K562 (cell line): ENCODE measurements at places on chromosomes 12 and 14. TPM values are rescaled to one million over a fixed set of nuclear protein-coding genes. Genes with fewer than 3 reads are reported as not detected.

- peak; percentile 31 for DNase-seq
Observed at GRCh38 chr14:103746701-103747100, 31.1 kb downstream of the ZFYVE21 start.

- no peak for DNase-seq
Observed at GRCh38 chr14:52073251-52073650, 4.4 kb upstream of the NID2 start.

DNA sequence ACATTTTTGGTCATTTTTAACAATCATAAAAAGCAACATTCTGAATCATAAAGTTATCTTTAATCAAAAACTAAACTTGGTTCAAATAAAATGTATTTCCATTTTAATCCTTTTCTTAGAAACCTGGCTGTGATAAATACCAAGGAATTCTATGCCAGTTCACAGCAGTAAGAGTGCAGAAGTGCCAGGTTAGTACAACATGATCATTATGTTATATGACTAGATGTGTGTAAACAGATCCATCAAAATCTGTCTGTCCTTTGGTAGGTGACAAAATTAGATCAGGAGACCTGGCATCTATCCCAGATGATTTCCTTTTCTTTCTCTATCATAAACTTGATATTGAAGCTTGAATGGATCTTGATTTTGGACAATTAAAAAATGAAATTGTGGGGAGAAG lies 200.6 kb upstream of the STXBP6 start:
- no peak for DNase-seq

The ARHGEF40 gene
- total RNA-seq = 4.6 and 6.3 TPM in 2 replicates

- no peak for DNase-seq
Observed at GRCh38 chr12:67991158-67991557, 1.9 kb downstream of the IFNG-AS1 start.

DNA sequence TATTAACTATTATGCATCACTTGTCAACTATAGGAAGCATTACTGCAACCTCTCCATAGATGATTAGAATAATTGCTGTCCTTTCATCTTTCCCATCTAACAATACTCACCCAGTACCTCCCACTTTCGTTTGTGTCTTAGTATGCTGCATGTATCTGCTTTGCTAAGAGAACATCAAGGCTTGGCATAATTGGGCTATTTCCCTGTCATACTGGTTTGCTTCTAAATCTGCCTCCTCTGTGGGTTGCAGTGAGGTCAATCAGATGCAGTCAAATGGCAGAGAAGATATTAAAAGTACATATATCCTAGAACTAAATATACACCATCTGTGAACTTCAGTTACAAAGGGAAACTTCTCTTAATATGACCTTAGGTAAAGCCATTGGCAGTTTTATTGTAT lies 710.8 kb downstream of the DIO2 start:
- no peak for DNase-seq

The RPL36AL gene
- 139 and 146 TPM in 2 replicates for total RNA-seq

The OAS1 gene
- 0.29 TPM in 1 of 2 replicates, not detected in the other for total RNA-seq

The XPOT gene
- 141 and 144 TPM in 2 replicates for total RNA-seq

DNA sequence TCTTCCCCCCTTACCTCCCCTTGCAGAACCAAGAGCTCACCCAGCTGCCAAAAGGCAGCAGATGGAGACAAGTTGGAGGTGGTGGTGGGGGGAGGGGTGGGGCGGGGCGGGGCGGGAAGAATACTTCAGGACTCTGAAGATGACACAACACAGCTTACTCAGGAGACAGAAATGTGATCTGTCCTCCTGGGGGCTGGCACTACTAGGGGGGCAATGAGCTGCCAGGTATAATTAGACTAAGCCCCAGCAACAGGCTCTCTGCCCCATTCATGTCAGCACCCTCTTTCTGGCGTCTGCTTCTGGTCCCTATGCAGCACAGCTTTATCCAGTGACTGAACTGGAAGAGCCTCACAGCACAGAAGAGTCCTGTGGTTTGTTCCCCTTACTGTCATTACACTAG lies 407.0 kb downstream of the MED13L start:
- DNase-seq = no peak
